ENCODE measurements at places on chromosomes 3 and 15. TPM values are rescaled to one million over a fixed set of nuclear protein-coding genes. Genes with fewer than 3 reads are reported as not detected.

- DNase-seq: no peak
Measured at GRCh38 chr3:71047616-71048531, 535.7 kb downstream of the FOXP1 start.

DNA sequence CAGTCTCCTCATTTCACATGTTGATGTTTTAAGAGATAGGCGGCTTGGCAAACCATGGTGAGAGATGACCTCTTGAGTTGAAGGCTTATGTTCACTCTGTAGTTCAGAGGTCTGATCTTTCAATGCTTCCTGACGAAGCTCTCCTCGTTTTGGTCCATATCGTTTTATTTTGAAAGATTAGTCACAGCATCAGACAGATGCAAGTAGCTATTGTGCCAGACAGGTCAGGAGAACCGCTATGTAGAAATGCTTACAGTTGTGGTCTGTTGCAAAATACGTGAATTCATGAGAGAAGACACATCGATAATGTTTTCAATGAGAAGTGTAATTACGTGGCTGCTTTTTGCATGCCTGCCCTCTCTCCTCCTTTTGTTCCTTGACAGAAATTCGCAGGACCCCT, 47.5 kb downstream of the CHL1 start:
- no peak for DNase-seq

DNA sequence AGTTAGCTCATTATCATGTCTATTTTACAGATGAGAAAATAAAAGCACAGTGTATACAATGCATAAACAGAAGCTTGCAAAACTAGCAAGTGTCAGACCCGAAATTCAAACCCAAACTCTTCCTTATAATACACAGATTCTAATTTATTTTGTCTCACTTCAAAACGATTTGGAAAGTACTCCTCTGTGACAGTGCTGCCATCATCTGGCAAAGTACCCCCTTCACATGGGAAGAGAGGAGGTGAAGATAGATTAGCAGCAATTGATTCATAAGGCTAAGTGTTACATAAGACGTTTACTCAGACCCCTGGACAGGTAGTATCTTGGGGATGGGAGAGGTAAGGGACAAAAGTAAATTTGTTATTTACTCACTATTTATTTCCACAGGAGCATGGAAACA, 744.0 kb upstream of the SGO1 start:
- no peak for DNase-seq

DNA sequence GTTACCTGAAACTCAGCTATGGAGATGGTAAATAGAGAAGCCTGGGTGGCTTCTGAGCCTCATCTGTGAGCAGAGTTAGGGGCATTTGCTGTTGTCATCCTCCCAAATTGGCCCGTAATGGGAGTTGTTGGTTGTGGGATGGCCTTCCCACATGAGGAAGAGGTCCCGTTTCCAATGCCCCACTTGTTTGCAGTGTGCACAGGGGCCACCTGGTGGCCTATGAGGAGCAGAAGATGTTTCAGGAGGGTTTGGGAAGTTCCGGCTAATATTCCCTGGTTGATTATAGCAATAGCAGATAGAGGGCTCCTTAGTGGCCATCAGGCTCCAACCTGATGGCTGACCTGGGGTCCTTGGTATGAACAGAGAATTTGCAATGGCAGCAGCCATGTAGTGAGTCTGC, 1546.5 kb downstream of the OTOL1 start:
- no peak for DNase-seq

Gene KLHL18
- total RNA-seq: 35.4 TPM

- no peak for DNase-seq
Measured at GRCh38 chr3:129582799-129583198, 23.7 kb downstream of the PLXND1 start.

DNA sequence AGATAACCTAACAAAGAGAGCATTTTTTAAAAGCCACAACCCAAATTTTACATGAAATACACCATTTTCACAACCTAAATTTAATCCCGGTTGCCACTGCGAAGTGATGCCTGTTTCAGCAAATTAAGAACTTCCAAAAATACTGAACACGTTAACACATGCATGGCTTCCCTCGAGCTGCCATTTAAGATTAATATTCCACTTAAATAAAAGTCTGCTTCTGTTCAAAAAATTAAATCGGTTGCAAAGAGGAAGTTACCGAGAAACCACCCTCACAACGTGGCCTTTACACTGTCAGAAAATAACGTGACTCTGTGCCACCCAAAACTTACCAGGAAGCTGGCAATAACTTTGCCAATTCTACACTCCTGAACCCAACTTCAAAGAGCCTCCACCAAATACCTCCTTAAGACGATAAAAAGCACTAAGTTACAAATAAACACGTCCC, 1.2 kb downstream of the TBL1XR1 start:
- DNase-seq: no peak

DNA sequence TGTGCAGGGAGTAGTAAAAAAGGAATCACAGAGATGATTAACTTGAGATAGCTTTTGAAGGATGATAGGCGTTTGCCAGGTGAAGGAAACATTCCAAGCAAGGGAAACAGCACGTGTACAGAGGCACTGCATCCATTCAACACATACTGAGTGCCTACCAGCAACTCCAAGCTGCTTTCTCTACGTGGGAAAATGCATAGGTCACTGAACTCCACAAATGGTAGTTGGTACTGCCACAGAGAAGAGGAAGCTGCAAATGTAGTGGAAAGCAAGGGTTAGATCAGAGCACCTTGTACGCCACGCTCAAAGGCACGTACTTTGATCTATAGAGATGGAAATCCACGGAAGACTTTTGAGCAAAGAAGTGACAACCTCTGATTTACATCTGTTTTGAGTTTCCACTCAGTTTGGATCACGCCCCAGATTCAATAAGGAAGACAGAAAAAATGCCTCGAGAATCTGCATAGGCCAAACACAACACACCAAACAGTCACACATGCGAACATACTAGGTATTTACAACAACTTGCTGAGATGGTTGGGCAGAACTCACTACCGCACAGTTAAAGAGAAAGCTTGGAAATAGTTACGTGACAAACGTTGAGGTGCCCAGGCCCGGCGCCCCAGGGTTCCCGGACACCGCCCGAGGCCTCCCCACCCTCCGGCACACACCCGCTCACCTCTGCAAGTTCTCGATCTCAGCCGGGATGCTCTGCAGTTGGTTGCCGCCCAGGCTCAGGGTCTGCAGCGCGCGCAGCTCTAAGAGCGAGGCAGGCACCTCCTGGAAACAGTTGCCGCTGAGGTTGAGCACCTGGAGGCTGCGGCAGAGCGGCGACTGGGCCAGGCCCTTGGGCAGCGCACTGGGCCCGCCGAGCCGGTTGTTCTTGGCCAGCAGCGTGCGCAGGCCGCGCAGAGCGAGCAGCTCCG, 826 bp downstream of the LRRC58 start:
- DNase-seq: peak; percentile 7

Gene NTRK3
- 2.0 TPM for total RNA-seq

- DNase-seq: no peak
Measured at GRCh38 chr3:114848082-114848481, 299.0 kb downstream of the ZBTB20 start.

DNA sequence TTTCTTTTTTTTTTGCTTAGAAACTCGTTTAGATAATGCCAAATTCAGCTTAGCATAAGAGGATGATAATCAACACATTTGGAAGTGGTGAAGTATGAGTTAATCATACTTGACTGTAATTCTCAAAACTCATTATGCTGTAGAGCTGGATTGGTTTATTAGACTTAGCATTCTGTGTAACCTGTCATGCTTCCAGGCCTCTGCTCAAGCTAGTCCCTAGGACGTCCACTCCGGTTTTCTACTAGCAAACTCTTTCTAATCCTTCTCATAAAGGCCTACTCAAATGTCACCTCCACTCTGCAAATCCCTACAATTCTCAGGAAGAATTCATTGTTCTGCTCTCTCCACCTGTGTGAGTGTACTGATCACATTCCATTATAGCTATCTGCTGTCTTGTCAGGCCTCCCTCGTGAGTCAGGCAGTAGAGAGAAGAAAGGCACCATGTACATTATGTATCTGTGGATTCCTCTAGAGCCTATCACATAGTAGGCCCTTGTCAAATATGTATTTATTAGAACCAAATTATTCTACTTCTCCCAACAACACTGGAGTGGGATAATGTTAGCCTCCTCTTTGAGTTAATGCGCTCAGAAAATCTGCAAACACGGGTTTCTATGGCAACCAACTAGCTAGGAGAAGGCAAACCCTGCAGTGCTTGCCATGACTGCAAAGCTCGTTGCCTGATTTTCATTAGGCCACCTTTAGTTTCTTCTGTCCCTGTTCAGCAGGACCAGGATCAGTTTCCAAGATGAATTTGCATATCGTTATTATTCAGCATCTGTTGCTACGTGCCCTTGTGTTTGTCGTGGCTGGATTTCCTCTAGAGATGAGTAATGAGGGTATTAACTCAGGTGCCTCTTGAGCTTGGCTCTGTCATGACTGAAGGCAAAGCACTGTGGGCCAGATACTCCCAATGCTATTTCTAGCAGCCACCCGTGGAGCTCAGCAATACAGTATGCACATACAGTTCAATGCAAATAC, 30.7 kb downstream of the ATP13A5 start:
- DNase-seq: no peak

Gene LRRN1
- 0.11 TPM for total RNA-seq

Gene TXNRD3
- total RNA-seq: 6.3 TPM

DNA sequence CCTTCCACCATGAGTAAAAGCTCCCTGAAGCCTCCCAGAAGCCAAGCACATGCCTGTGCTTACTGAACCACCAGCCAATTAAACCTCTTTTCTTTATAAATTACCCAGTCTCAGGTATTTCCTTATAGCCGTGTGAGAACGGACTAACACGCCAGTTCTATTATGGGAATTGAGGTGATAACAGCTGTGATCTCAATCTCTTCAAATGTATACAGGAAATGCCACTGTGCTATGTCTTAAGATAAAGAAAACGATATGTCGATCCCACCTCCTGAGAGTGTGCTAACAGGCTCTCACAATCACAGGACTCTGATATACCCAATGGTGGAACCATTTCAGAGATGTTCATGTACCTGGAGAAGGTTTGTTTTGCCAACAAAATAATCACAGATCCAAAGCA, 26.2 kb downstream of the CHSY1 start:
- DNase-seq: no peak

DNA sequence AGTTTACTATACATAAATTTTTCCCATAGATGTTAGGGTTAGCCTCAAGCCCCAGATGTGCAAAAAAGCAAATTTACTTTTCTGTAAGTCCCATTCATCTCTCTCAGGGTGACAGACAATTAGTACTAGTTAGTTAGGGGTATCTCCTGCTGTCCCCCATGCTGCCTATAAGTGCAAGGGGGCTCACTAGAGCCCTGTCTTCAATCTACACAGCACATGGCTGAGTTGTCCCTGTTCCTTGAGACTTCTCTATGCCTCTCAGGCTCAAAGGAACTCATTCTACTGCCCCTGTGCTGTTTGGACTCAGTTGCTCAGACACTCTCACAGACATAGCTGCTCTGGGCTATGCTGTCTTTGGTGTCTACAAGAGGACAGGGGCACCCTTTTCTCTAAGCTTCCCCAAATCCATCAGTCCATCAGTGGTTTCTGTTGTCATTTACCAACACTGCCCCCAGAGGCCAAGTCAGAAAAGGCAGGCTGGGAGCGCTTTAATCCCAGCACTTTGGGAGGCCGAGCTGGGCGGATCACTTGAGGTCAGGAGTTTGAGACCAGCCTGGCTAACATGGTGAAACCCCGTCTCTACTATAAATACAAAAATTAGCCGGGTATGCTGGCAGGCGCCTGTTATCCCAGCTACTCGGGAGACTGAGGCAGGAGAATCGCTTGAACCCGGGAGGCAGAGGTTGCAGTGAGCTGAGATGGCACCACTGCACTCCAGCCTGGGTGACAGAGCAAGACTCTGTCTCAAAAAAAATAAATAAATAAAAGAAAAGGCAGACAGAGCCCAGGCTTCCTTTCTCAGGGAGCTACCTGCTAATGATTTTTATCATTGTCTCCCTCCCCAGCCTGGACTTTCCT, 31.4 kb upstream of the PRTG start:
- DNase-seq: peak; percentile 13

Gene LRRC2
- total RNA-seq: 163 TPM

DNA sequence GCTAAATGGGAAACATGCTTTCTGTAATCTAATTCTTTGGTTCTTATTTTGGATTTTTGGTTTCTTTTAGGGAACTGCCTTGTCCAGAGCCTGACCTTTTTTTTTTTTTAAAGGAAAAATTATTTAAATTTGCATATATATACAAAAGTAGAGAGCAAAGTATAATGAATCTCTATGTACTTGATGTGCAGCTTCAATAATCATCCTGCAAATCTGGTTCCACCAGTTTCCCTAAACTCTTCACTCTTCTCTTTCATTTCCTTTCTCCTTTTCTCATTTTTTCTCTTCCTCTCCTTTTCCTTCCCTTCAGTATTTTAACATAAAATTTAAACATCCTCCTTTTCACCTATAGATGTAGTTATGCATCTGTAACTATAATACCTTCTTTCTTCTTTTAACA, 82.5 kb downstream of the USP13 start:
- no peak for DNase-seq

DNA sequence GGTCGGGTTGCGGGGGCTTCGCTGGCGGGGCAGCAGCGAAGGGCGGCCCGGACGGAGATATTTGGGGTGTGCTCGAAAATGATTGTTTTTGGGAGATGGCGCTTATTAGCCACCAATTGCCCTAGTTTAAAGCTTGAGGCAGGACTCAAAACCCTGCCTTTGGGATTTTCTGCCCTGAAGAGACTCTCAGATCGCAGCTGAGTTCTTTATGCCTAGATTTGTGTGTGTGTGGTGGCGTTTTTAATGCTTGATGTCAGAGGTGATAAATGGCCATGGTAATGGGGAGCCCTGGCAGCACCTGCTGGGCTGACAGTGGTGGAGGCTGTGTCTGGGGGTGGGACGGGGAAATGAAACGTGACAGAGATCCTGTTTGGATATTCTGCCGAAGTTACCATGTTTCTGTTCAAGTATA, 604 bp downstream of the KCTD6 start:
- no peak for DNase-seq

Gene GABRR3
- not detected for total RNA-seq

DNA sequence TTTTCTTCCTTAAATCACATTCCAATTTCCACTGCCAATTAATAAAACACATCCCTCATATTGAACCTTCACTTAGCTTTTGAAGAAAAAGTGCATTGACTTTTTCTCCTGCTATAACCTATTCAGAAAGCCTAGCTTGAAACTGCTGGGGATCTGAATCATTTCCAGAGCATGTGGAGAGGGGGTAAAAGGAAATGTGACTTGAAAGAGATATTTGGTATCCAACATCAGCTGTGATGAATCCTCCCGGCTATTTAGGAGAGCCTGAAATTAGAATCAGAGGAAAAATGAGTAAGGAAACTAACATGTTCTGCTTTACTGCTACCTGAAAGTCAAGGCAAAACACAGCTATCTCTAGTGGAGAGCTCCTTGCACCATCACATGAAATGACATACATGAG, 2.6 kb upstream of the GNB5 start:
- no peak for DNase-seq

Gene EPHB3
- total RNA-seq: 2.9 TPM

- no peak for DNase-seq
Measured at GRCh38 chr3:103494512-103494911, 1059.7 kb downstream of the ZPLD1 start.

Gene EAF2
- total RNA-seq: 3.9 TPM

Gene STAC
- 0.55 TPM for total RNA-seq
